ENCODE measurements at places on chromosomes 7 and 10.

- DNase-seq, result no peak
These were observed 136.2 kb upstream of the RET start for GRCh38 chr10:42940487-42941294.

DNA sequence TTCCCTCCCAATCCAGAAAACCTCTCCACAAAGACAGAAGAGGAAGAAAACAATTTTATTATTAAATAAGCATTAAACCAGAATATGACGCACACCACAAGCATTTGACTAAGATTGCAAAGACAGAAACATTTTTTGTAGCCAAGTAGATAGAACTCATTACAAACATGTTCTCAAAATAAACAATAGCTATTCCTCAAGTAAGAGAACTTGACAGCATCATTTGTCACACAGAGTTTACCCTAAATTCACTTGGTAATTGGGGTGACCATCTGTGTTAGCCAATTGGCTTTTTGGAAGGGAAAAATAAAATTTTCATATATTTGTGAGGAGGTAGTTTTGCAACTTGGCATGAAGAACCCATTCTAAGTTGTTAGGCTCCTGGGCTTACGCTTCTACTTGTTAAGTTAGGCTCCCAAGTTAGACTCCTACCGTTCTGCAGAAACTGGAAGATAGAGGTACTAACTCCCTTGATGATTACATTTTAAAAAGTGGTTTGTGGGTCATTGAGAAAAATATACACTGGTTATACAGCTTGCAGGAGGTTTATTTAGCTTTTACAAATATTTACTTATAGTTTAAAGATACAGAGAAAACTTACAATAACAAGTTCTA lies 618.6 kb upstream of the CNTNAP2 start:
- no peak for DNase-seq

DNA sequence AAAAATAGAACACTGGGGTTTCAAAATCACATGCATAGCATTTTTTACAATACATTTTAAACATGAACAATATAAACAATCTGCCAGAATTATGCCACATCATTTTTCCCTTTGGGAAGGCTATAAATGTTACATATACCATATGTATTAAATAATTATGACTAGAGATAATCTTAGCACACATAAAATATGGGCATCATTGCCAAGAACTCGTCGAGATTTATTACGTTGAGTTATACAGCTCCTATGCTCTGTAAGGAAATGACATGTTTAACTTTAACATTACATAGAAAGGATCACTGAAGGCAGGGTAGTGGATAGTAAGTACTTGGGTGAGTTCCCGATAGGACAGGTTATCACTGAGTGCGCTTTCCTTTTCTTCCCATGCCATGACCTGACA lies 267.8 kb downstream of the PARD3 start:
- no peak for DNase-seq

DNA sequence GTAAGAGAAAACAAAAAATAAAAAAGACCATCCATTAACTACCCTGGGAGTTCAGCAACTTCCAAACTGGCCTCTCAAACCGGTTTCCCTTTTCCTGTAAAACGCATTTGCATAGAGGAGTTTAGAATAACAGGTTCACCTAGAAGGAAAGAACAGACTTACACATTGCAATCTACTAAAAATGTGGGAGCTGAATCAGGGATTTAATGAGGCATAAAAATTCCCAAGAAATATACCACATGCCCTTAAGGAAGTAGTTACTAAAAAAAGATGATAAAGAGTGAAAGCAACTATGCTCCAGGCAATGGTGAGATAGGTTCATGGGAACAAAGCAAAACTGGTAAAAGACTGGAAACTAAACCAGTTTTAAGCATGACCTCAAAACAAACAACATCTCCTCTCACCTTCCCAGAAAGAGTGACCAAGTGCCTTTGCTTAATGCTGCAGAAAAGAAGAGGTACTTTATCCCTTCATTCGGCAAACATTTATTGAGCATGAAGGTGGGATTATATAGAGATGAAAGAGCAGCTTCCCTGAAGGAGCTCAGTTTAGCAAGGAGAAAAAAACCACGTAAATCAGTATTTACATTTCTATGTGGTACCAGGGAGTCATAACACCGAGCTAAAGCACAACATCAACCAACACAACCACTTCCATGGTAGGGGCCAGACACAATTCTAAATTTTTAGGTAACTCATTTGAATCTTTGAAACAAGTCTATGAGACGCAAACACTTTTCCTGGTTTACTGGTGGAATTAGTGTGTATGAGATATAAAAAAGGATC lies 152.8 kb downstream of the SGMS1 start:
- DNase-seq, result no peak

DNA sequence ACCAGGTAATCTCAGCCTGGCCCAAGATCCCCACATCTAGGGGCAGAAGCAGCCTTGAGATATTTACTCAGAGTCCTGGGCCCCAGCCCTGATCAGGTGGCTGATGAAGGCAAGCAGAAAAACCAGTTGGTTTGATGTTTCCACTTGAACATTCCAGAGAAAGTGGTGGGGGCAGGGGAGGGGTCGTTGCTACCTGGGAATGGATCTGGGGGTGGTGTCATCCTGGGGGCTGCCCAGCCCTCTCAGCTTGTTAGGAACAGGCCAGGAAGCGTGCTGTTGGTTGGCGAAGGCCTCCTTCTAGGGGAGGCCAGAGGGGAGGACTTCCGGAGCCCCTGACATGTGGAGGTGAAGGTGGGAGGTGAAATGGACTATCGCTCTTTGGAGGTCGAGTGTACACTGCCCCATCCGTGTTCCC lies 3.7 kb upstream of the ABHD11 start:
- no peak for DNase-seq

DNA sequence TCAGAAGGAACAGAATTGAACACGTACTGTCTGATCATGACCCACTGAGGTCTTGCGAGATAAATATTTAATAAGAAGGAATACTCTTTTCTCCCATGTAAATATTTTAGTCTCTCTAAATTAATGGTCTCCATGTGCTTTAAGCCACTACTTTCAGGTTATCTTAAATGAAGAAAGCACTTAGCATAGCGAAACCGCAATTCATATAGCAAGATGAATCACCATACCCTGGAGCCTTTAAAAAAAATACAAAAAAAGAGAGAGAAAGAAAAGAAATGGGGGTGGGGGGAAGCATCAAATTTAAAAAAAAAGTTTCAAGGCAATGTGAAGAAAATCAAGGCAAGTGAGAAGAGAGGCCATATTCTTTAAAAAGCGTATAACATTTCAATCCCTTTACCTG lies 82.5 kb downstream of the CTTNBP2 start:
- no peak for DNase-seq

DNA sequence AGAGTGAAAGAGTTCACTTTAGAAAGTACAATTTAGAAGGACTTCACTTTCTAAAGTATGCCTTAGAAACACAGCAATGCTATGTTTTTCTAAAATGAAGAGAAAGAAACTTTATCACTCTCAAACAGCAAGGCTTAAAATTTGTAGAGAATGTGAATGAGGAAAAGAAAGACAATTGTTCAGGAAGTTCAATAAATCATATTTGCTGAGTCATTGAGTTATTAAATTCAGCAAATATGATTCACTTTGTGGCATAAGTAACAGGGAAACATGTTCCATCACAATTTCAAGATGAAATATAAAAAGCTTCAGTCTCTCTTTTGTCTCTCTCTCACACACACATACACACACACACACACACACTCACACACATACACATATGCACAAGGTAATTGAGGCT lies 187.9 kb downstream of the PCDH15 start:
- no peak for DNase-seq

GRCh38 chr10:31754803-31755624 lies 173.6 kb downstream of the ARHGAP12 start:
- DNase-seq, result no peak

GRCh38 chr7:91085175-91085574 lies 179.1 kb upstream of the FZD1 start:
- no peak for DNase-seq

DNA sequence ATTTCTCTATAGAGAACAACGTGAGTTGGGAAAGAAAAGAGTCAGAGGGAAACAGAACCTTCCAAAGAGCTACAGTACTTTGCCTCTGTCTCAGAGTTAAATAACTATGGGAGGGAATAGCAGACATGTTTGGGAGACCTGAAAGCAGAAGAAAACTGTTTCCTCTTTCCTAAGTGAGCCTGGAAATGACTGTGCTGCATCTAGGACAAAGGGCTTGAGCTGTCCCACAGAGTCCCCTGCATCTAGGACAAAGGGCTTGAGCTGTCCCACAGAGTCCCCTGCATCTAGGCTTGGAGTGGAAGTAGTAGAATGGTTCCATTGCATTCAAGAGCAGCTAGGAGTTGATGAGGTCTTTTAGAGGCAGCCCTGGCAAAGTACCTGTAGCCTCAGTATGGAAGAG lies 149.7 kb downstream of the DKK1 start:
- DNase-seq, result no peak

- no peak for DNase-seq
These were observed 539.3 kb upstream of the TEX47 start for GRCh38 chr7:89334797-89335196.

DNA sequence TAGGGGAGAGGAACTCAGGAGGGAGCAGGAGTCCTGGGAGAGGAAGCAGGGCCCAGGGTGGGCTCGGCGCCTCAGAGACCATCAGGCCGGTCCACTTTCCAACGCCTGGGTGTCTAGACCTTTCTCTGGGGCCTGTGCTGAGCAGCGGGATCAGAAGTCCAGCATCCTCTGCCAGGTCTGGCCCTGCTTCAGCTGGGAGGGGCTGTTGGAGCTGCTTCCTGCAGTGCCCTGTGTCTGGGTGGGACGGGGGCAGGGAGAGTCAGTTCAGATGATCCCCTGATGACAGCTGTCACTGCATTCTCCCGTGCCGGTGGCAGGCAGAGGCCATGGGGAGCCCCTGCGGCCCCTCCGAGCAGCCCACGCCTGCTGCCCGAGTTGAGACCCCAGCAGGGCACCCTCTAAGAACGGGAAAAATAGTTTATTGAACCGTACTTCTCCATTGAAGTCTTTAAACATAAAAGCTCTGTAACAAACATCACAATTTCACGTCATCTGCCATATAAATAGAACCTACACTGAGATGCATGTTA lies 23.3 kb downstream of the AP5Z1 start:
- DNase-seq, result no peak

- no peak for DNase-seq
These were observed 18.1 kb downstream of the RP9 start for GRCh38 chr7:33091111-33091531.

- no peak for DNase-seq
These were observed 19.0 kb downstream of the SH2B2 start for GRCh38 chr7:102305414-102306268.

- no peak for DNase-seq
These were observed 30.3 kb downstream of the PROSER2 start for GRCh38 chr10:11853468-11853867.

- DNase-seq, result no peak
These were observed 47.9 kb upstream of the STK17A start for GRCh38 chr7:43535031-43535451.

DNA sequence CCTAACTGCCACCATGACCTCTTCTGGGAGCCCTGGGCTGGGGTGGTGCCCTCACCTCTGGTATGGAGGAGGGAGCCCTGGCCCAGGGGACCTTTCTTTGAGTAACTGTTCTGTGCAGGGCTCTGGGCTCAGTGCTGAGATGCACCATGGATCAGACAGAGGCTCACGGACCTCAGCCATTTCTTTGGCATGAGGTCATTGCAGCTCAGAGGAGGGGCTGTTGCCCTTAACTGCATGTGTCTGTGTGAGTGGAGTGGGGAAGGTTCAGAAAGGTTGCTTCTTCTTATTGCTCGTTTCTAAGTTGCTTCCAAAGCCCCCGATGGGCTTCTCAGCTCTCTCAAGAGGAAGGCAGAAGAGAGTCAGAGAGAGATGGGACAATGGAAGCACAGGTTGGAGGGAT lies 233.9 kb downstream of the RPS24 start:
- no peak for DNase-seq

DNA sequence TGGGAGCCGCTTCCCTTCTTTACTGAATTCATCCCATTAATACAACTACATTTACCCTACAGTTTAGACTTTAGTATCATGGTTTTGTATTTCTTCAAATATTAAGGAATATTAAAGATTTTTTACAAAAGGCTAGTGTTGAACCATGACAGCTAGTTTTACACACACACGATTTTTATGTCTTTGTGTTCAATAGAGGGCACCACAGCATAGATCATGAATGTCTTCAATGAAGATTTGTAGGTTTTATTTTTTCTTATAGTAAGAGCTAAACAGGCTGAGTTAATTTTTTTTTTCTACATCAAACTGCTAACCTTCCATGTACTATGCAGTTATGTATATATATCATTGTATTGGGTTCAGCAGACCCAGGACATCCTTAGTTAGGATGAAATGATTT lies 76.9 kb downstream of the SNX10 start:
- no peak for DNase-seq

GRCh38 chr10:99682752-99683151 lies 23.4 kb downstream of the ENTPD7 start:
- no peak for DNase-seq

- DNase-seq, result no peak
These were observed 28.0 kb downstream of the TMEM270 start for GRCh38 chr7:73888959-73889358.

DNA sequence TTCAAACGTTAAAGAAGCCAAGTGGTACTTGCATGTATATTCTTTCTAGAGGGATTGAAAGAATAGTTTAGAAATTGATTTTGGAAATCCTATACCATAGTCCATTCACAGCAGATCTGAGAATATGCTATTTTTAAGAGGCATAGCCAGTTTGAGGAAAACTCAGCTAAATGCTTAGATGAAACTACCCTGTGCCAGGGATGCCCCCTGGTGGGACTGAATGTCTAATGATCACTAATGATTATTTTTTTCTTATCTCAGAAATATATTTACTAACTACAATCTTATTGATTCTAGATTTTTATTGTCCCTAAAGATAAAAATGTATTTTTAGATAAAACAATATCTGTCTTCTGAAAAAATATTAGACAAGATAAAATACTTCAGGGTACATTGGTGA lies 844.9 kb upstream of the PHF14 start:
- no peak for DNase-seq

DNA sequence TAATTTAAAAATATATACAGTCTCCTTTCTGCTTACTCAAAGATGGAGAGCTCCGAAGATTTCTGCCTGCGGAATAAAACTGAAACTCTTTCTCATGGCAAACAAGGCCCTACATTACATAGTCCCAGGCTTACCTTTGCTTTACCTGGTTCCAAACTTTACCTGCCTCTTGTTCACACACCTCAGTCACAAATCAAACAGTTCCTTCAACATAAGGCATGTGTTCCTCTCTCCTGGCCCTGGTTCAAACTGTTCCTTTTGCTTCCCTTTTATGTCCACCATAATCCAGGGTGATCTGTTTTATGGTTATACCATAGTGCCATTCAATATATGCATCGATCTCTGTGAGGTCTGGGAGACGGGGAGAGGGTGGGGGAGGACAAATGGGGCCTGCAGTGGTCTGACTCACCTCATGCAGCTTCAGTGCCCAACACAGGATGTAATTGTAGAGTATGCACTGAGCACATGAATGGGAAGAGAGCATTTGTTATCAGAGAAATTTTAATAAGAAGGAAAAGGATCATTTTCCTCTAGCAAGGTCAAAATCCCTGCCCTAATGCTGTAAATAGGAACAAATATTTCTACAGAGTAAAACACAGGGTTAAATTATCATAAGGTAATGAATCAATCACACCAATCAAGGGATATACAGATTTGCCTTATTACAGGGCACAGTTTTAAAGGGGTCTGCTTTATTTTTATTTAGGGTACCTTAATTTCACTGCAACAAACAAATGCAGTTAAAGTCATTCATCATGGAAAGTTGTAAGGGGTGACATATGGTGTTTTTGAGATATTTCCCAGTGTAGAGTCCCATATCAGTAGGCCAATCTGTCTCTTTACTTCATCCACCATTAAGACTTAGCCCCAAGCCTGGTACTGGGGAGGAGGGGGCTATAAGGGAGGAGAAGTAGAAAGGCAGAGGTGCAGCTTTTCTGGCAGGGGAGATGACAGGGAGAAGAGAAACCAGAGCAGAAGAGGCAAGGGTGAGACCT lies 88.8 kb upstream of the PDE1C start:
- DNase-seq, result no peak
